ENCODE measurements at places on chromosomes 5 and 9. TPM values are rescaled to one million over a fixed set of nuclear protein-coding genes. Genes with fewer than 3 reads are reported as not detected.

GRCh38 chr9:32965566-32965965, 35.9 kb downstream of the APTX start:
- no peaks in the 10 kb centered on the region for H3K27me3 ChIP-seq
- H3K27ac ChIP-seq = no peak overlapping the region
- no peak overlapping the region for H3K4me3 ChIP-seq

DNA sequence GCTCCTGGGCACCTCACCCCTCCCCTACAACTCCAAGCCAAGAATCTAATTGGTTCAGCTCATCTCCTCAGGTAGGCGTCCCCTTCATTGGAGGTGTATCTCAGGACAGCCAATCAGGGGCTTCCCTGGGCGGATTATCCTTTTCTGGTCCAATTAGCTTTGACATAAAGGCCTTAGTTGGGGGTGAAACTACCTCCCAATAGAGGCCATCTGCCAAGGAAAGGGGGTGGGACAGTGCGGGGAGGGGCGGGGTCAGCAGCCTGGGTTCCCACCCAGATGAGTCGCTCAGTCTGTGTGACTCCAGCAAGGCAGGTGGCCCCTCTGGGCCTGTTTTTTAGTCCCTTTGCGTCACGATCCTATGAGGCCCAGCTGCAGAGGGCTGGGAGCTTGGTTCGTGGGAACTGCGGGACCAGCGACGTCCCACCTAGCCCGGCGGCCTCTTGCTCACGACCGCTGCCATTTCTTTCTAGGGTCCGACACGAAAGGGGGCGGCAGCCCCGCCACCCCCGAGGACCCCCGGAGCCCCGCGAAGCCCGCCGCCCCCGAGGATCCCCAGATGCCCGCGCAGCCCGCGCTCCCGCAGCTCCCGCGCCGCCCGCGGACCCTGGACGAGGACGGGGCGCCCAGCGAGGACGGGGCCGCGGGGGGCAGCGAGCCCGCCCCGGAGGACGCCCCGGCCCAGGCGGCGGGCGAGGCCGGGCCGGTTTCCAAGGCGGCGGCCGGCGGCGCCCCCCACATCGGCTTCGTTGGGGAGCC, 8.9 kb downstream of the PRRT1B start:
- no peak overlapping the region for H3K27ac ChIP-seq
- peaks cover 48% of the 10 kb centered on the region for H3K27me3 ChIP-seq

DNA sequence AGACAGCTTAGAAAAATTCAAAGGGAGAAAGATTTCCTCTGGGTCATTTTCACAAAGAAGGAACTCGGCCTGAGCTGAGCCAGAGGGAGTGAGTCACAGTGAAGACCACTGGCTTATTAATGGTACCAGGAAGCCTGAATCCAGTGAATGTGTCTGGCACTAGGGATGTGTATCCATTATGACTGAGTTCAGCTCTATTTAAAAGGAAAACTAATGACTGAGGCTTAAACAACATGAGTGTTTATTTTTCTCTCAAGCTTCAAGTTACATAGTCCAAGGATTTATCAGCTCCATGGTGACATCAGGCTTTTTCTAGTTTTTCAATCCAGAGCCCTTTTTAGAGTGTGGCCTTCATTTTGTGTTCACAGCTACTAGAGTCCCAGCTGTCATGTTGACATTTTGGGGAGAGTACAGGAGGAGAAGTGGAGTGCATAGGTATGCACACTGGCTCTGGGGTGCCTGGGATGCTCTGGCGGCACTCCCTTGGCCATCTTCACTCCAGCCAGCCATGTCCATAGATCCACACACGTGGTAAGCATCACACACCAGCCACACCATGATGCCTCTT, 159.5 kb upstream of the ERCC6L2 start:
- H3K27ac ChIP-seq = no peak overlapping the region
- no peak overlapping the region for H3K4me3 ChIP-seq
- H3K36me3 ChIP-seq = no peaks in the 10 kb centered on the region
- H3K27me3 ChIP-seq = no peaks in the 10 kb centered on the region
- no peak for DNase-seq

GRCh38 chr9:89593727-89594427, 10.9 kb upstream of the GADD45G start:
- no peaks in the 10 kb centered on the region for H3K36me3 ChIP-seq
- H3K4me3 ChIP-seq = 0 out of 2 replicates have a peak overlapping the region, but pooled peaks have one; percentile 18
- peaks cover 28% of the 10 kb centered on the region for H3K4me1 ChIP-seq
- H3K27ac ChIP-seq = no peak overlapping the region
- peak; percentile 47 for DNase-seq

DNA sequence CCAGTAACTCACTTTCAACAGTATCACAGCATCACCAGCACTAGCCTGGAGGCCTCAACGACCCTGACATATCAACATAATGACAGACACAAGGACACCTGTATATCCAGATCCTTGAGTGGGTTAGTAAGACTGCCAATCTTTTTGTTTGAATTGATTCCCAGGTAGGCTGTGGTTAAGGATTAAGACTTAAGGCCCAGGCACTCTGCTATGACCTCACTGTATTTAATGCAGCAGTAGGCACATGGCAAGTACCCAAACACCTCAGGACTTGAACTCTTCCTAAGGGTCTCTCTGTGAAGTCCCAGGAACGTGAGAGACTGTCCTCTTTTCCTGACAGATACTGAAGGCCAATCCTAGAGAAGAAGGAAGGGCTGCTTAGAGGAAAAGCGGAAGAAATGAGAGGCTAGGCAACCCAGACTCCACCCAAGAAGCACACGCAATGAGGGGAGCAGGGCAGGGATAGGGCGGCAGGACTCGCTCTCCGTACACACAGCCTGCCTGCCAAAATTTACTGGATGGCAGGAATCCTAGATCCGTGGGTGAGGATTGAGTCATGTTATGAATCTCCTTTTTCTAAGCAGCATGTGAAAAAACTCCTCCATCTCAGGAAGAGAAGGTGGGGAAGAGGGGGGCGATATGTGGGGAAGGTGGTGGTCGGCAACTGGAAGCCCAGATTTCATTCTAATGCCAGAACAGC, 93.4 kb downstream of the SIL1 start:
- H3K4me1 ChIP-seq = no peaks in the 10 kb centered on the region
- no peak overlapping the region for H3K4me3 ChIP-seq
- no peaks in the 10 kb centered on the region for H3K36me3 ChIP-seq
- H3K27me3 ChIP-seq = no peaks in the 10 kb centered on the region
- DNase-seq = no peak

DNA sequence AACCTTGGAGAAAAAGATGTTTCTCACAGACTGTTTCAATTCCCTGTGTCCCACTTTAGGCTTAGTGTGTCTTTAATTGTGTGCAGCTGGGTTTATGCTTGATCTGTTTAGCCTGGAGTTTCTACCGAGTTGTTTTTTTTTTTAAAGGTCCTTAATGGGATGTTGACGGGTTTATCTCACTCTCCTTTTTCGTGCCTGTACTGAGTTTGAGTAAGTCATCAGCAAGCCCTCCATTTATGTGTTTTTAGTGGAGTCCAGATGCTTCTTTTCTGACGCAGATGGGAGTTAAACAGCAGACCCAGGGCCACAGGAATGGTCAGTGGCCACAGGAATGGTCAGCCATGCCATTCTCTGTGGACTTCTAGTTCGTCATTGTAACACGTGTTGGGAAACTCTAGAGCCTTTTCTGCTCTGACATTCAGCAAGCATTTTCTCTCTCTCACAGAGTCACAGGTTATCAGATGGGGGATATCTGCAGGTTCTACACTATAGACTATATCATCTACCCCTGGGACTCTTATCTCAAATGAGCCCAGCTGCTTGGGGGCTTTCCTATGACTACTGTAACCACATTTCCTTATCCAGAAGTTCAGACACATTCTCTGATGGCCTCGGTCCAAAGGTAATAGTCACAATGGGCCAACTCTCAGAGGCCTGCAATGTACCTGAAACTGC, 190.5 kb downstream of the TTLL11 start:
- peaks cover 1% of the 10 kb centered on the region for H3K27me3 ChIP-seq
- 0 out of 2 replicates have a peak, but pooled peaks cover 12% of the 10 kb centered on the region for H3K4me1 ChIP-seq
- H3K36me3 ChIP-seq = no peaks in the 10 kb centered on the region
- no peak overlapping the region for H3K27ac ChIP-seq

Gene LMX1B
- not detected for polyA plus RNA-seq

Gene MORN5
- polyA plus RNA-seq = not detected
